ENCODE measurements at places on chromosomes 3 and 15. TPM values are rescaled to one million over a fixed set of nuclear protein-coding genes. Genes with fewer than 3 reads are reported as not detected.

The PLSCR2 gene
- 0.50 TPM for polyA plus RNA-seq

The STAB1 gene
- polyA plus RNA-seq: 47.9 TPM

The FAM240A gene
- polyA plus RNA-seq: not detected

The GADL1 gene
- 2.5 TPM for polyA plus RNA-seq

The CCR1 gene
- 7.8 TPM for polyA plus RNA-seq

The ERICH6 gene
- polyA plus RNA-seq: 0.58 TPM

The C3orf70 gene
- 6.2 TPM for polyA plus RNA-seq

The ALDH1A3 gene
- 1.3 TPM for polyA plus RNA-seq

The SLC9C1 gene
- 0.54 TPM for polyA plus RNA-seq

- DNase-seq: no peak
Measured at GRCh38 chr3:151873398-151873797, at the start of gene SUCNR1. Gene SUCNR1 (plus strand): TSS chr3:151873643. CDS start chr3:151879893, 6,250 bp downstream.

DNA sequence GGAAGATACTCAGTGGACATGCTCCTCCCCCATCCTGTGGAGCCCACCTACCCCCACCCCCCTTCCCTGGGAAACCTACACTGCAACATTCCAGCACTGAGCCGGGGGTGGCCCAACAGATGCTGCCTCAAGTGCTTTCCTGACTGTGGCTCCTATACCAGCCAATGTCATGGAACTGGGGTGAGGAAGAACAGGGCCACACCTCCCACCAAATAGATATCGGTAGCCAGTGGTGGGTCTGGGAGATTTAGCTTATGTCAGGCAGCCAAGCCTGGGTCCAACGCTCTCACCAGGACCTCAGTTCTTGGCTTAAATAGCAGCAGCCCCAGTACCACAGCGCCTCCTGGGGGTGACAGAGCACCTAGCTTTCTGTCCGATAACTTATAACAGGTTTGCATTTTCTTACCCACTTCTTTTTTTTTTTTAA lies 30.3 kb downstream of the CDC25A start:
- DNase-seq: peak; percentile 71

GRCh38 chr3:42632146-42632545 lies 21.4 kb upstream of the ZBTB47 start:
- DNase-seq: no peak

- DNase-seq: no peak
Measured at GRCh38 chr3:141440942-141441341, 45.9 kb upstream of the RASA2 start.

DNA sequence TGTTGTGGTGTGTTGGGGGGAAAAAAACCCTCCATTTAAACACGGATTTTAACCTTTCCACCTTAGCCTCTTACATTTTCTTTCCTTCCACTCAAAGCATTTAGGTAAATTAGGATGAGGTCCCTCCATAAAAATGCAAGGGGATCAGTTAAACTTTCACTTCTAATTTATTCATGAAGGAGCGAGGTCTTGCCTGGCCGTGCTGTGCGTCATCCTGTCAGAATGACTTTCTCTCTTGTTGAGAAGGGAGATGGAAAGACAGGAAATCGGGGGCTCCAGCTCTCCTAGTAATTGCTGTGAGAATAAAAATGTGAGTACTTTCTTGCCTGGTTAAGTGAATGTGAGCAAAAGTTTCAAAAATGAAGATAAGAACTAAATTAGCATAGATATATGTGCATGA lies 962.3 kb upstream of the NR2F2 start:
- DNase-seq: no peak

GRCh38 chr3:195286115-195286872 lies 15.3 kb upstream of the XXYLT1 start:
- peak; percentile 8 for DNase-seq

DNA sequence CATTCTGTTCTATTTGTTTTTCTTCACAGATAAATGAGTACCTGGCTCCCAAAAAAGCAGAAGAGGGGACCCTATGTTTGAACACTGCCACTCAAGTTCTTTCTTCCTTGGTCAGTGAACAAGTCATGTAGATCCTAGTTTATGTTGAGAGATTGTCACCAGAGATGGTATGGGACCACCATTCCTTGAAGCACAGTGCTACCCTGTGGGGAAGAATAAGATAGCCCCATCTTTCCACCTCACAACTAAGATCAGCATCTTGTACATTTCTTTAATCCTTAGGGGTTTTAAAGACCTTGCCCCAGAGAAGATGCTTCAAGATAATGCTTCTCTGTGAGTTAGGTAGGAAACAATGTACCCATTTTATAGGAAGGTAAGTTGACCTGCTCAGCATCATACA lies 233.5 kb upstream of the WNT5A start:
- no peak for DNase-seq

GRCh38 chr15:48233246-48233645 lies 27.1 kb downstream of the SLC12A1 start:
- DNase-seq: no peak

DNA sequence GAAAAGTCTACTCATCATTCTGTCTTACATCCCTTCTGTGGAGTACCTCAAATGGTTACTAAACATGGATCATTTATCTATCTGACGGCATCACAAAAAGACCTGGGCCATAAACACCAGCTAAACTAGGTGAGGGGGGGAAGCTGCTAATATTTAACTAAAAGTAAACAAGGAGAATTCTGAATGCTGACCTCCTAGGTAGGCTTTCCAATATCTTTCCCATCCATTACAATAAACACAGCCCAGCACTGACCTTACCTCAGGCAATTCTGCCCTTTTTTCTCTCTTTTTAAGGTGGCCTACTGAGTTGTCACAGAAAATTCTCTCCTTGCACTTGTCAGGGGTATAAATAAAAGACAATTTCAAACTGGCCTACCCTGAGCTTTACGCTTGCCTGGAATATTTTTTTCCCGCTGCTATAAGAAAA lies 33.1 kb downstream of the USF3 start:
- no peak for DNase-seq

DNA sequence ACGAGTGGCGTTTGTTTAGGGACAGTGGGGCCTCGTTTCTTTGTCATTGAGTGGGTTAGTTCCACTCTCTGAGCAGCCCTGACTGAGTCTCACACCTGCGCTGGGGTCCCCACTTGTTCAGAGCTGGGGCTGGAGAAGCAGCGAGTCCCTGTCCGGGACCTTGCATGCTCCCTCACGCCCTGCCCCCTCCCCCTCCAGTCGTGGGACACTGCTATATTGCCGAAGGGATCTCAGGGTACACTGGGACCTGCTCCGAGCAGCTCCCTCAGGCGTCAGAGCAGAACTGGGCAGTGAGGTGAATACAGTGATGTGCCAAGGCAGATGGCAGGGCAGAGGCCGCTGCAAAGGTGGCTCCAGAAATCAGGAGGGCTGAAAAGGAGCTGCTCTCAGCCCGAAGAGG lies 59.9 kb upstream of the KLF13 start:
- no peak for DNase-seq

GRCh38 chr3:120160050-120160449 lies 65.8 kb upstream of the GSK3B start:
- DNase-seq: no peak

- no peak for DNase-seq
Measured at GRCh38 chr3:2929574-2929973, 180.6 kb downstream of the IL5RA start.

DNA sequence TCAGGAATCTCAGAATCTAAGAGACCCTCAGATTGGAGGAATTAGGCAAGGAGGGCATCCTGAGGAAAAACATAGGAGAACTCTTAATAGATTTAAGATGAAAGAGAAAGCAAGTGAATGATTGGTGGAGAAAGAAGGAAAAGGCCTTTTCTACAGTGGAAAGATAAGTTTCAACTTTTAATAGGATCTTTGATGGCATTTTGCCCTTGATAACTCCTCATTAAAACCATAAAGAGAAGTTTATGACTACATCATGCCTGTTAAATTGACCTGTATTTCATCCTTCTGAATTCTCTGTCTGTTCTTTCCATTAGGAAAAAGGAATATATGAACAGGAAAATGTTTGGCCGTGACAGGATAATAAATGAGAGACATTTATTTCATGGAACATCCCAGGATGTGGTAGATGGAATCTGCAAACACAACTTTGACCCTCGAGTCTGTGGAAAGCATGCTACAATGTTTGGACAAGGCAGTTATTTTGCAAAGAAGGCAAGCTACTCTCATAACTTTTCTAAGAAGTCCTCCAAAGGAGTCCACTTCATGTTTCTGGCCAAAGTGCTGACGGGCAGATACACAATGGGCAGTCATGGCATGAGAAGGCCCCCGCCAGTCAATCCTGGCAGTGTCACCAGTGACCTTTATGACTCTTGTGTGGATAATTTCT lies 30.1 kb downstream of the TIPARP start:
- no peak for DNase-seq

DNA sequence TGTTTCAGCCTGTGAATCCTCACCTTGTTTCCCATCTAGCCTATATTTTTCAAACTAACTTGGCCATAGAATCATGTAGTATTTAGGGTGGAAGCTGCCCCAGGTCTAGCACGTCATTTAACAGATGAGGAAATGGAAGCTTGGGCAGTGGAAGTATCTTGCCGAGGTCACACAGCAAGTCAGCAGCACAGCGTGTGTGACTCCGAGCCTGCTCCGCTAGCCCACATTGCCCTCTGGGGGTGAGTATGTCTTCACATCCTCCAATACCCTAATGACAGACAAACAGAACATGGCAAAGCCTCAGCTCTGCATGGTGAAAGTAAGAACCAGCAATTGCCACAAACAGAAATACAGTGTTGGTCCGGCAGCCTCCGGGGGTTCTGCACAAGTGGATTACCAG lies 2.2 kb upstream of the CCR5 start:
- DNase-seq: peak; percentile 27

DNA sequence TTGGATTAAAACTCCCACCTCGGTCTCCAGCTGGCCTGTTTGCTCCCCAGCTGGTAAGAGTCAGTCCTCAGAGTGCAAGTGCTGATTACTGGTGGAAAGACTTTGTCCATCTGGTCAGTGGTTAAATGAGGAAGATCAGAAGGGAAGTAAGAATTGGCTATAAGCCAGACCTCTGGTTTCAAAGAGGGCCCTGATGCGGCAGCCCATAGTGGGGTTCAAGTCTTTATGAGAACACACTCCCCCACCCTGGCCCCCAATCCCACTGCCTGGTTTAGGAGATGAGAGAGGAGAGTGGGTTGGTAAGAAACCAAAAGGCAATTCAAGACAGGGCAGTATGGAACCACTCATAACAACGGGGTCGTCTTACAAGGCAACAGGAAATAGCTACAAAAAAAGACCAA lies 65.0 kb downstream of the FRMD4B start:
- peak; percentile 46 for DNase-seq

- no peak for DNase-seq
Measured at GRCh38 chr3:108845709-108846293, 23.2 kb downstream of the TRAT1 start.

DNA sequence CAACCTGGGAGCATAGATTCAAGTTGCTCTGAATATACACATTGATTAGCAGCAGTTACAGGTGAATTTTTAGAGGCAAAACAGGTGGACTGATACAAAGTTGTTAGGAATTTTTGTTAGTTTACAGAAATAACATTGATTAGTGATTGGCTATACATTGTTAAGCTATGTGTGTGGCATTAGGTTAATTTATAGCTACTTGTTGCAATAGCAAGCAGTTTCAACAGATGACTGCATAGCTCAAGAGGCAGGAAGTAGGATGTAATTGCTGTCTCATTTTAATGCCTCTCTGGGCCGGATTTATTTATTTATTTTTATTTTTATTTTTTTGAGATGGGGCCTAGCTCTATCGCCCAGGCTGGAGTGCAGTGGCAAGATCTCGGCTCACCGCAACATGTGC lies 99.7 kb downstream of the TCF12 start:
- DNase-seq: no peak

- DNase-seq: no peak
Measured at GRCh38 chr3:43784640-43785011, 93.9 kb downstream of the ABHD5 start.

GRCh38 chr3:52194485-52195290 lies 3.3 kb upstream of the ALAS1 start:
- peak; percentile 82 for DNase-seq

DNA sequence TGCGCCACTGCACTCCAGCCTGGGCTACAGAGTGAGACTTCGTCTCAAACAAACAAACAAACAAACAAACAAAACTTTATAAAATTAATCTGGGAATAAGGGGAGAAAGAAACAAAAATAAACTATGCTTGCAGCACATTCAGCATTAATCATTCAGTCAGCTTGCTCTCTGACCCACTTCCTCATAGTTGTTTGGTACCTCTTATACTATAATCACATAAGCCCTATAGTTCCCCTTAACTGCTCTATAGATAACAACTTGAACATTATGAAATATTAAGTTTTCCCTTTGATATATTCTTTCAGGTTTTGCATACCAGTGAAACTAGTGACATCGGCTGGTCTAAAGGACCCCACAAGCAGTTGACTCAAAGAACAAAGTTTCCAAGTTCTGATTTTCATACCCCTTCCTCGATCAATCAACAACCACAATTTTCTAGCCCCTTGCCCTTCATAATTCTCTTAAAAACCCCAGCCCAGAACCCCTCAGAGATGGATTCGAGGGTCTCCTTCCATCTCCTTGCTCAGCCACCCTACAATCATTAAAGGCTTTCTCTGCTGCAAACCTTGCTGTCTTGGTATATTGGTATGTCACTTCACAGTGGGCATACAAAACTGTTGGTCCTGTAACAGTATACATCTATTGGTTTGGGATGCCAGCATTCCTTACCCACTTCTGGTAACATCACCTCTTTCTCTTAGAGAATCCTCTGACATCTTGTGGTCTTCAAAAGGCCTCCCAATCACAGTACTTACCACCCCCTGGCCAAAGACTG lies 26.4 kb downstream of the BCL2L10 start:
- DNase-seq: no peak

GRCh38 chr15:81858586-81858985 lies 187.2 kb downstream of the MEX3B start:
- DNase-seq: no peak

DNA sequence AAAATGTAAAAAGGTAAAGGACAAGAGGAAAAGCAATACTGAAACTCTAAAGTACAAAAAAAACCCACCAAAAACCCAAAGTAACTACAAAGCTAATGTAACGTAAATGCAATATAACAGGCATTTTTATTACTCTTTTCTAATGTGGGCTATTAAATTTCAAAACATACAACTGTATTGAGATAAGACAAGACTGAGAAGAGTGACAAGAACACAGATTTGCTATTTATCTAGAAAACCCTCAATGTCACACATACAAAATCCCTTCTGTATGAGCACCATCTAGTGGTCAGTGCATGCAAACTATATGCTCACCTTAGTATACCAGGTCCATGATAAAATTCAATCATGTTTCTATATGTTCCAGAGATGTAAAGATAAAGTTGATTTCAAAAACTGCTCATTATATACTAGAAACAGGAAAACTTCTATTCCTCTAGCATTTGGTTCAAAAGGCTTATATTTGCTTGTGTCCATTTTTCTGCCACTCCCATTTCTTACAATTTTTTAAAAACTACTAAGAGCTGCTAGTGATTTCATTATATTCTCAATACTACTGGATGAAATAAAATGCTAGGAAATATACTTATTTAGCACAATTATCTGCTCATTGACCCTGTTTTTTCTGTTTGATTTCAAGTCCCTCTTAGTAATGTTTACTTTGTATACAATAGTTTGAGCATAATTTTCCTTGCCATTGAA lies 111.4 kb downstream of the DLG1 start:
- no peak for DNase-seq

GRCh38 chr3:24145481-24145880 lies 200.4 kb downstream of the NR1D2 start:
- no peak for DNase-seq

- no peak for DNase-seq
Measured at GRCh38 chr15:88321271-88321670, 64.7 kb upstream of the NTRK3 start.

GRCh38 chr3:133593243-133593642 lies 19.8 kb downstream of the CDV3 start:
- DNase-seq: no peak

Measured in left lung (tissue), 14 donors.